ENCODE measurements at places on chromosomes 12 and 14. TPM values are rescaled to one million over a fixed set of nuclear protein-coding genes. Genes with fewer than 3 reads are reported as not detected.

- no peak for DNase-seq
These were observed 2.4 kb upstream of the SLC41A2 start for GRCh38 chr12:104960464-104960863.

DNA sequence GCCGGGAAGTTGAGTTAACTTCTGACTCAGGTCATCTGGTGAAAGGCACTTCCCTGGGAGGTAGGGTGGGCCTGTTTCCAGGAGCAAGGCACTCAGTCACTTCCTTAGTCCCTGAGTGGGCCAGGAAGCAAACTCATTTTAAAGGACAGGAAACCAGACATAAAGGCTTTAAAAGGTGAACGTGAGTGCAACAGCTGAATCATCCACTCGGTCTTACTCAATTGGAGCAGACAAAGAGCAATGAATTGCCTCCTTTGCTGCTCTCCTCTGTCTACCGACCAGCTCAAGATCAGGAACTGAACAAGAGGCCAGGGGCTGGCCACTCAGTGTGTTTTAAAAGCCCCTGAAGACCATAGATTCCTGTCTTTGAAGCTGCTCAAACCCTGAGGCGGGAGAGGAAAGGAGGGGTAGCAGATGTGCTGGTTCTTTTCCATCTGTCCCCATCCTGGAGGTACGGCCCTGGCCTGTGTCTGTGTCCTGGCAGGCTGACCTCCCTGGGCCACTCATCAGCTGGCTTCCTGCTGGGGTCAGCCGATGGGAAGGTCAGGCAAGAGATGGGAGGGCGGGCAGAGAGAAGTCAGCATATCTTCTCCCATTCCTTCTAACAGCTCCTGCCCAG lies 148.9 kb downstream of the PPM1H start:
- peak; percentile 99 for DNase-seq

GRCh38 chr12:113532292-113532691 lies 60.6 kb upstream of the LHX5 start:
- DNase-seq = no peak

DNA sequence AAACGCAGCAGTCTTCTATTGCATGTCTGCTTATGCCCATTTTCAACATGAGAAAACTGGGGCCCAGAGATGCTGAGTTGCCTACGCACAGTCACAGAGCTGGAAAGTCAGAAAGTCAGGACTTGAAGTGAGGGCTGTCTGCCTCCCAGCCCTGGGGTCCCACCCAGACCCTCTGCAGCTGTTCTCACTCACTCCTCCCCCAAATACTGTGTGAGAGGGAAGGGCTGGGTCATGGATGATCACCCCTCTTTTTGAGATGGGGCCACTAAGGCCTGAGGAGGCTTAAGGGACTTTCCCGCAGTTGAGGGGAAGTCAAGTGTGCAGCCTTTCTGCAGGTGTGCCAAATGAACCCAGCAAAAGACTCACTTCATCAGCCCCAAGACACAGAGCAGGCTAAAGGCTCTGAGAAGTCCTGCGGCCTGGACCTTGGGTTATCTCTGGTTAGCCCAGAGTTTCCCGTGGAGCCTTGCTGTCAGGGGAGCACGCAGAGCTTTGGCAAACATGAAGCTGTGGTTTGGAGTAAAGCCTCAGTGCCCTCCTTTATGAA lies 18.7 kb downstream of the DTX1 start:
- no peak for DNase-seq

- no peak for DNase-seq
These were observed 885.5 kb upstream of the FBXO33 start for GRCh38 chr14:40317690-40318089.

DNA sequence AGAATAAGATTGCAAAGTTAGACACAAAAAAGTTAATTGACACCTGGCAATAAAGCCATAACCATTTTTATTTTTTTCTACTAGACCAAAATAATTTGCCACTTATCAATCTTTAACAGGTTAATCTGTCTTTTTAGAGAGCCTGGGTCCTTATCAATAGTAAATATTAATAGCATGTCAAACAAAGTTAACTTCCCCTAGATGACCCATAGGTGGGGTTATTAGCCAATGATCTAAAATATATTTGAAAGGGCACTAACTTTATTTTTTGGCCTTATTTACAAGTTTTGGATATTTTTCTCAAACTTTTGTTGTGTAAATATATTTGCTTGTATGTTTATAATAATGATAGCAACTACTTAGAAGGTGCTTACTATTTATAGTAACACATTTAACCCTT lies 3.9 kb downstream of the ANKRD33 start:
- peak; percentile 56 for DNase-seq

Gene KCNC2
- not detected for total RNA-seq

Gene GCN1
- total RNA-seq = 166 TPM

Gene TMEM30B
- total RNA-seq = 0.34 TPM

Gene KRT83
- total RNA-seq = not detected

Gene MUCL1
- total RNA-seq = not detected

Gene OR6C76
- not detected for total RNA-seq
